Pancreas (tissue), 10 donors: ENCODE measurements at places on chromosomes 5 and 9. TPM values are rescaled to one million over a fixed set of nuclear protein-coding genes. Genes with fewer than 3 reads are reported as not detected.
A peak's percentile ranks its signal among the peaks of the same experiment; 100 is the strongest.

DNA sequence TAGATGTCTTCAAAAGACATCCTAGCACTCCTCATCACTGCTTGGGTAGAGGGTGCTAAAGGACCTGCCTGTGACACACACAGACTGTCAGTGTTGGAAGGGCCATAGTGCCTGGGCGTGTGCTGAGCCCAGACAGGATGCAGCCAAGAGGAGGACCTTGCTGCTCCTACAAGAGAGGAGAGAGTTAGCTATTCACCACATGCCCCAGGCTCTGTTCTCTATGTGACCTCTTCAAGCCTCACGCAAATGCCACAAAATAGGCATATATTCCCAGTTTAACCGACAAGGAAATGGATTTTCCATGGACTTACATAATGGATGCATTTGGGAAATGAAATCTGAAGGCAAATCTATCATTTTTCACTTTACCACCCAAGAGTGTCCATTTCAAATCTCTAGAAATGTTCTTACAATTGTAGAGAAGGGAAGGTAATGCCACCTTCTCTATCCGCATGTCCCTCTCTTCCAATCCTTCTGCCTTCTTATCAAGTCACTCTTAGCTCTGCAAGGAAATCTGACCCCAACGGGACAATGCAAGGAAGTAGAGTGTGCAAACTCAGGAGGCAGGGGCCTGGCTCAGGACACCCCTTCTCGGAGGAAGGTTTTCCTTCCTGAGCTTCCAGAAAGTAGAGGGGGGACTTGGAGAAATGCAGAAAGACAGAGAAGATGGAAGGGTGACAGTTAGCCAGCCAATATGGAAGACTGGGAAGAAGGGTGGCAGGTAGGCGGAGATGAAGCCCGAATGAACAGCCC, 49.5 kb downstream of the TRIM32 start:
- no peak for DNase-seq

The UBAC1 gene
- 16.5 TPM for total RNA-seq

- DNase-seq: no peak
These were observed 1.8 kb downstream of the LPCAT1 start for GRCh38 chr5:1521671-1522600.

DNA sequence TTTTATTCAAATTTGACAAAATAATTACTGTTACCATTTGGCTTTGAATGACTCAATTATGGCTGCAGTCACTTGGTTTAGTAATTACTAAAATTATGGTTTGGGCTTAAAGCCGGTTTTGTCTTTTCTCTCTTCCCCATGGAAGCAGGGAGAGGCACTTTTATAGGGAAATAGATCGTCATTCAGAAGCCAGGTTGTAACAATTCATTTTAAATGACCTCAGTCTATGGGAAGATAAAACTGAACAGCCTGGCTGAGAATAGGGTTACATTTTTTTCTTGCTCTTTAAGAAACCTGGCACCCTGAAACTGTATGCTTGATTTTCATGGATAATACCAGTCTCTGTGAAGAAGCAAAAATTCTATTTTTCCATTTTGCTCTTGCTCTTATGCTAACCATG, 169.8 kb downstream of the SMC2 start:
- DNase-seq: no peak

The NELFB gene
- 27.7 TPM for total RNA-seq

DNA sequence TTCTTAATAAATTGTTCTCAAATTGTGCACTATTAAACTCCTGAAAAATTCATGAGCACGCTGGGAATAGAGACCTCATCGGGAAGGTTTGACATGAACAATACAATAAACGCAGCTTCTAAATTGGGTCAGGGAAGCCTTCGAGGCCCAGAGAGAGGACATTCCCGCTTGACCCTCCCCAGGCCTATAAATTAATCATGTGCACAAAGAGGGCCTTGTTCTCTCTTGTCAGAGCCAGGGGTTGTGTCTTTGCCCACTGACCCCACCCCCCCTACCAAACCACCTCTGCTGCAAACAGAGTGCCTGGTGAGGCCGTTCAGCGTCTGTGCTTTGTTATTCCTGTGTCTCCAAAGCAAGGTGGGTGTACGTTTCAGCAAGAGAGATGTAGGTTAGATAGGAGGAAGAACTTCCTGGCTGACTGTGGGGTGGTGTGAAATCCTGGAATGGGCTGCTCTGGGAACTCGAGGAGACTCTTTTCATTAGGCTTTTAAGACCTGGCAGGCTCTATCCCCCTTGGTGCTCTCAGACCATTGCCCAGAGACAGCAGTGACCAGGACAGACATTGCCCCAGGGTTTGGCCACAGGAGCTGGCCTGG, 18.2 kb upstream of the DAB2IP start:
- no peak for DNase-seq

- DNase-seq: peak; percentile 6
These were observed 74.5 kb downstream of the WNK2 start for GRCh38 chr9:93258419-93258817.
